ENCODE measurements at places on chromosomes 12 and 14.

GRCh38 chr12:82414044-82414443, 55.7 kb downstream of the METTL25 start:
- DNase-seq: no peak

- DNase-seq: peak; percentile 1
These were observed 193.3 kb downstream of the ANO4 start for GRCh38 chr12:100987552-100988521.

- peak; percentile 47 for DNase-seq
These were observed at the start of gene LRRC9 for GRCh38 chr14:59919570-59920377. Gene LRRC9, plus strand, starts transcription at chr14:59920144.

DNA sequence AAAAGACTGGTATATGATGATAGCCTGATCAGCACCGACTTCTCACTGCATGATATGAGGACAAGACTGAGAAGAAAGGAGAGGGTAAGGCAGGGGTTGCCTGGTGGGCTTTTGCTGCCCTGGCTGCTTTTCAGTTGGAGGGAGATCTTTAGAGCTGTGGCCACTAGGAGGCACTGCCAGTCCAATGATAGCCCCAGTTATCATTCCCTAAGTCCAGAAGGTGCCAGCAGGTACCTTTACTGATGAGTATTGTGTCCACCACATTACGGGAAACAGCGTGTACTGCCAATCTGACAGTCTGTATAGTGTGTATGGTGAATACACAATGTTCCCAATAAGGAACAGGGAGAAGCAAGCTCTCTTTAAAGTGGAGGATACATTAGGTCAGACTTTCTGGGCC, 55.8 kb upstream of the CCDC175 start:
- no peak for DNase-seq

- no peak for DNase-seq
These were observed 46.3 kb downstream of the NTF3 start for GRCh38 chr12:5478081-5478706.

GRCh38 chr12:64551676-64552075, 58.6 kb upstream of the RASSF3 start:
- DNase-seq: no peak

GRCh38 chr14:43754838-43755237, 752.2 kb downstream of the FSCB start:
- no peak for DNase-seq

DNA sequence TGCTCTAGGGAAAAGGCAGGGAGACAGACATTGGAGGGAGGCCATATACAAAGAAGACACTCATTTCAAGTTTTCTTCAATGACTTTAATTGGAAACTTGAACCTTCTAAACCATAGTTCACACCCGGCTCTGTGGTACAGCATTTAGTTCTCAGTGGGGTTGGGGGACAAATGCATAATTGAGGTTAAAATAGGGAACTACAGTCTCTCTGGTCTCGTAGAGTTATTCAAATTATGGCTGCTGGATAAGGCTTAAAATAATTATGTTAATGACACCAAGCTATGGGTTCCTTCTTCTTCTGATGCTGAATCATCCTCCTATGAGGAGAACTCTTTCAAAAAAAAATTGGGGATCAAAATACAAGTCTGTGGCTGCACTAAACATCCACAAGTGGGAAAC, 3.8 kb upstream of the RPAP3 start:
- DNase-seq: no peak

- DNase-seq: no peak
These were observed 62.3 kb downstream of the FZD10 start for GRCh38 chr12:130224613-130225012.

GRCh38 chr14:91575469-91576208, 65.5 kb upstream of the PPP4R3A start:
- DNase-seq: no peak

DNA sequence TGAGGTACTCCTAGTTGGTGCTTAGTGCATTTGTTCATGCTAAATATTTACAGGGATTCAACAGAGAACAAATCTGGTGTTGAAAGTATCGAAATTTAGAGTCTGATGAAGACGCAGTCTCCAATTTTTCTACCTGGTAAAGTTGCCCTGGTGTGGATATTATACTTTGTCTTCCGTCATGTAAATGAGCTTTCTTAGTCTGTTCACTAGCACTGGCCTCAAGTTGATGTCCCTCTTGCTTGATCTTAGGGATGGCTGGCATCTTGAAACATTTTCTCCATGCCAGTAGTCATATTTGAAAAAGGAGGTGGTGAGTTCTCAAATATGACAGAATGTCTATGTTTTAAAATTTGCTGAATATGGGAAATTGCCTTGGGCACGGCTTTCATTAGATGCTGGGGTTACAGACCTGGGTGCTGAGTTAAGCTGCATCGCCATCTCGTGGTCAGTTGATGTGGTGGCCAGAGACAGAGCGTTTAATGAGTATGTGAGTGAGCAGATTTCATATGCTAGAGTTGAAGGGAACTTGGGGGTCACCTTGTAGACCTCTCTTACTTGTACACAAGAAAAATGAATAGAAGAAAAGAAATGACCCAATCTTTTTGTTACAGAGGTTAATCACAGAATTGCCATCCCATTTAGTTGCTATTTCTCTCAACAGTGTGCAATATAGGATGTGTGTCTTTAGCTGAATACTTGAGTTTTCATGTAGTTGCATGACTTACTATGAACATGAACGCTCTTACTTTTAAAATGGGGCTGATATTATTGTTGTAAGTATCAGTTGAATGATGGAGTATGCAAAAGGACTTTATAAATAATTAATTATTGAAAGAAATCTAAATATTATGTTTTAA, 172.8 kb upstream of the DCN start:
- DNase-seq: peak; percentile 20

DNA sequence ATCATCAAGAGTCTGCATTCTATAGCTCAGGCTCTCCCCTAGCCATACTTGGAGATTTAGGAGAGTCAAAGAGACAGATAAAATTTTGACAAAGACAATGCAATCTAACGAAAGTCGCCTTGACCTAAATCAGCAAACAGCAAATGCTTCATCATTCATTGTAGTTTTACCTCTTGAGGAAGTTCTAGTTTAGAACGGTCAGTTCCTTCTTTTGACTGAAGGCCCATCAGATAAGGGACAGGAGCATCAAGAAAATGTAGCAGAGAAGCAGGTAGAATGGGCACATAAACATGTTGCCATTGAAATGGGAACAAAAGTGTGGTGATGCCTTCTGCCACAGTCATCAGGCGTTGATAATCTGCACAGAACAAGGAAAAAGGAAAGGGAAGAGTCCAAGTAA, 130.9 kb downstream of the DENND5B start:
- DNase-seq: no peak

DNA sequence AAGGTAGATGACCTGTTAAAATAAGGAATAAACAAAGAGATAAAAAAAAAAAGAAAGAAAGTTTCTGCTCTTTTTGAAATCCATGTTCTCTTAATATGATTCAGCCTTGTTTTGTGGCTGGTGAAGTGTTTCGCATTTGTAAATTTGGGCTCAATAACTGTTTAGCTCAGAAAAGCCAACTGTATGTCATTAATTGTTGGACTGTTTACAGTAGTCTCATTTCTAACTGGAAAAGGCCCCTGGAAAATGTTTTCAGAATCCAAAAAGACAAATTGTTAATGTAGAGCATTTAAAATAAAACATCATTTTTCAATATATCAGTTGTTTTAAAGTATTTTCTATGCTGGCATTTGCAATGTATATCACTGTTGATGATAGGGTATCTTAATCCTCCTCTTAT, 47.4 kb upstream of the DYRK2 start:
- no peak for DNase-seq

DNA sequence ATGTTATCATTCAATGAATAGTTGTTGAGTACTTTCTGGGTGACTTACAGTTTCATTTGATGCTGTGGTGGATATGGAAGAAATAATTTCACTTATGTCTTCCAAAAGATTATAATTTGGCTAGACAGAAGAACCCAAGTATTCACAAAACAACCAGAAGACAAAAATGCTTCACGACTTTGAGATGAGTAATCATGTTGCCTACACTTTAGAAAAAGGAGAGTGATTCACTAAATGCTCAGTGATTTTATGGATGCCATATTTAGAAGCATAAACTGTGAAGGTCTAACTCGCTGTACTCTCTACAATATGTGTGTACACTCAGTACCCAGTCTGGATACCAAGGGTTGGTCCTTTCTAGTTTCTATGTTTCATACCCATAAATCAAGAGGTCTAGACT, 101.3 kb upstream of the E2F7 start:
- no peak for DNase-seq

DNA sequence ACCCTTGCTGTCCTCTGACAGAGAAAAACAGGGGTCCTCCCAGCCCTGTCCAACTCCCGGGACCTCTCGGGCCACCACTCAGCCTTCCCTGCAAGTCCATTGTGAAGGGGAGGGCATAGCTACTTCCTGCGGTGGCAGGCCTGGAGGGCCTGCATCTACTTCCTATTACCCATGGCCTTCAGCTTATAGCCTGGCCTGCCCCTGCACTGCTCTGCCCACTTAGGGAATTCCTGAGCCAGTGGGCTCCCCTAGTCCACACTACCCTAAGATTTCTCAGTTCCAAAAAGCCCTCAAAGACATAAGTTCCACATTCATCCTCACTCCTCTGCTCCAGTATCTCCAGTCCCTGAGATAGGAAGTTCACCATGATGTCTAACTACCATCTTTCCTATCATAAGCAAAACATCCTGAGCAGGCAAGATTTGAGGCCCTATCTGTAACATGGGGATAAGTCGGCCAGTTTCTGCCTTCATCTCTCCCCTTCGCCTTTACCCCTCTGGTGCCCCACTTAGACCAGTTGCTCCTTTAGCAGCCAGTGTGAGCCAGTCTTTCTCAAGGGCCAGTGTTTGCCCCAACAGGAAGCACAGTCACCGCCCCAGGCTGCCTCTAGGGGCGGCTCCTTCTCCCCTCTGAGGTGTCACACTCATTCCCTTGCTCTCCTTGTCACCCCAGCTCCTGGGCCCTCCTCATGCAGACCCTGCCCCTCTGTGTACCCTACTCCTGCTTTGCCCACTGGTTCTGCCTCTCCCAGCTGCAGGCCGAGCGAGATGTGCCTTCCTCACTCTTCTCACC, 10.9 kb downstream of the HDAC7 start:
- peak; percentile 61 for DNase-seq

DNA sequence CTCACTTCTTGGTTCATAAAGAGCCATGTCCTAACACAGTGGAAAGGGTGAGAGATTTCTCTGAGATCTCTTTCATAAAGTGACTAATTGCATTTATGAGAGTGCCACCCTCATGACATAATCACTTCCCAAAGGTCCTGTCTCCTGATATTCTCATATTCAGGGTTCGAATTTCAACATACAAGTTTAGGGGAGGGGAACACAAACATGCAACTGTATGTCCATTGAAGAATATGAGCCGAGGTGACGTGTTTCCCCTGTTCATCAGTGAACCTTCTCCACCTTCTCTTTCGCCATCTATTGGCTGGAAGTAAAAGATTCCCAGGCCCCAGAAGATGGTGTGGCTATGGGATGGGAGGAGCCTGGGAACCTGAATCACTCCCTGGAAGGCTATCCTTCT, 354.2 kb upstream of the ATP2B1 start:
- no peak for DNase-seq

DNA sequence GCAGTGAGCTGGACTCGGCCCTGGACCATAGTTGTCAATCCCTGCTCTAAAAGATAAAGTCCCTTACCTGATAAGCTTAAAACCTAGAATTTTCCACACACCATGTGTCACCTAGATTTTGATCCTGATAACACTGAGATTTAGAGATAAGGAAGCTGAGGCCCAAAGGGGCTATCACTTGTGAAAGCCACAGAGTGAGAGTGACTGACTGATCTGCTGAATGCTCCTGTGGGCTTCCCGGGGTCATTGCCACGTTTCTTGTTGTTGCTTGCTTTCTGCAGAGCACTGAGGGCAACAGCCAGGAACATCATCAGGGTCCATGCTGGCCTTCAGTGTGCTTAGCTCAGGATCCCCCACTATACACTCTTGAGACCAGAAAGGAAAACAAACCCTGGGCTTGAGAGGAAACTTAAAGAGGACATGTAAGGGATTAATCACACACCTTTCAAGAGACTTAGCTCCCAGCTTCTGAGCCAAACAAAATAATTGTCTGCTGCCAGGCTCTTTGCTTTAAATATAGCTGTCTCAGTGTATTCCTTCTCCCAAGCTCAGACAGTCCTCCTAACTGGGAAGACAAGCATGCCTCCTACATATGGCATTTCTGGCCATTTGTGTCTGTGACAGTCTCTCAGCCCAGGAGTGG, 82.6 kb upstream of the ARHGAP5 start:
- DNase-seq: no peak

- no peak for DNase-seq
These were observed 75.5 kb downstream of the FBXL14 start for GRCh38 chr12:1518591-1519516.

DNA sequence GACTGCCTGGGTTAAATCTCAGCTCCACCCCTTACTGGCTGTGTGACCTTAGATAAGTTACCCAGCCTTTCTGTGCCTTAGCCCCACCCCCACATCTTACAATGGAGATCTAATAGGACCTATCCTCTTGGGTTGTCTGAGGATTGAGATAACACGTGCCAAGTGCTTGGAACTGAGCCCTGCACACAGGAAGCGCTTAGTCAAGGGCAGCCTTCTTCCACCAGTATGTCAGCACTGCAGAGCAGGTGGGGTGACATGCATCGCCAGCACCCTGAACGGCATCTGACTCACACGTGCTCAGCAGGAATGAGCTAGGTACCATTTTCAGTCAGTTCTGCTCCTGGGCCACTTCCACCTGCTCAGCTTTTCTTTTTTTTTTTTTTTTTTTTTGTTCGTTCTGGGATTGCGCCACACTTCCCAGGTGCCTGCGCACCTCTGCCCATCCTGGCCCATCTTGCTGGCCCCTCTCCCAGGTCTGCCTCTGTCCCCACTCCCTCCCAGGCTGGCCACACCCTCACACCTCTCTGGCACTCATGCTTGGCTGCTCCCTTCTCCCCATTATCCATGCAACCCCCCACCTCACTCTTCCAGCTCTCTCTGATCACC, 19.6 kb downstream of the LGMN start:
- DNase-seq: peak; percentile 53

GRCh38 chr12:113200021-113200797, 14.7 kb downstream of the RITA1 start:
- DNase-seq: no peak

GRCh38 chr12:106583242-106584103, 669 bp downstream of the RFX4 start:
- DNase-seq: no peak

DNA sequence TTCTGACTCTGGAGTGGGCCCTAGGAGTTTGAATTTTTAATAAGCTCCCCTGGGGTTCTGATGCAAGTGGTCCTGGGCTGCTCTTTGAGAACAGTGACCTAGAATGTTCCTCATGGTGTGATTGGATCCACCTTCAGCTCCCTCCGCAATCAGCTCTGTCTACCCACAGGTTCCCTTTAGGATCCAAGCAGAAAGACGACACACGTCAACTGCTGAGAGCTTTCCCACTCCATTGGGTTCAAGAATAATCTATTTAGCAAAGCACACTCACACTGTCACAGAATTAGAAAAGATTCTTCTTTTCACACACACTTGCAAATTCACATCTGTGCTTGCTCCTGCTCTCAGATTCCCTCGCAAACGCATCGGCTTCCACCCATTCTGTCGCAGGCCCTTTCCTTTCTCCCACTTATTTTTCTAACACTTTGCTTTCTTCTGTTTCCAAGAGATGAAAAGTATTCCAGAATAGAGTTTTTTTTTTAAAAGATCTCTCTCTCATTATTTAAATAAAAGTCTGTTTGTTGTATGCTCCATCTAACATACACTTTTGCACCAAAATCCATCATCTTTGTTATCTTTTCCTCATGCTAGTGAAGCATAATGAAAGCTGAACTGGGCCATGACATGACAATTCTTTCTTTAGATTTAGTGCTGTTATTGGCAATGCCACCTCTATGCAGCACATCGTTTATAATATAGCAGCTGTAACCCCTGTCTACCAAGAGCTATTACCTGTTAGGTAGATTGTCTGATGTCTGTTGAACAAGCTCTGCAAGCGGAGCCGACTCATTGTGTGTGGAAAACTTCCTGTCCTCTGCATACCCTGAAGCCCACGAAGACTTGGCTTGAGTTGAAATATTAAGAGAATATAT, 73.1 kb downstream of the CACNA1C start:
- DNase-seq: no peak
